ENCODE measurements at places on chromosomes 3 and 15.
A peak's percentile ranks its signal among the peaks of the same experiment; 100 is the strongest.

DNA sequence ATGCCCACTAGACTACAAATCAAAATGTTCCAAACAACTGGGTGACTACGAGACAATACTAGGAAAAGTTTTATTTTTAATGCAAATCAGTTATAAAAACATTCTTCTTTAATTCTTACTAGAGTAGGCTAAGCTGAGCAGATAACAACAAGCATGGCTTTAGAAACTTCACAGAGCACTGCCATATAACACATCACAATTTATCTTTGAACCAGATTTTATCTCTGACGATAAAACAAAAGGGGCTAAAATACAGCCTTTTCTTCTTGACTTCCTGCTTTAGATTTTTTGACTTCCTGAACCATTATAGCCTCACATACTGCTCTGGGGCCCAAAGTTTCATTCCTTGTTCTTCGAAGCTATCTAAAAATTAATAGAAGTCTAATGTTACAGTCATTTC lies 25.9 kb downstream of the TBC1D2B start:
- DNase-seq = no peak

DNA sequence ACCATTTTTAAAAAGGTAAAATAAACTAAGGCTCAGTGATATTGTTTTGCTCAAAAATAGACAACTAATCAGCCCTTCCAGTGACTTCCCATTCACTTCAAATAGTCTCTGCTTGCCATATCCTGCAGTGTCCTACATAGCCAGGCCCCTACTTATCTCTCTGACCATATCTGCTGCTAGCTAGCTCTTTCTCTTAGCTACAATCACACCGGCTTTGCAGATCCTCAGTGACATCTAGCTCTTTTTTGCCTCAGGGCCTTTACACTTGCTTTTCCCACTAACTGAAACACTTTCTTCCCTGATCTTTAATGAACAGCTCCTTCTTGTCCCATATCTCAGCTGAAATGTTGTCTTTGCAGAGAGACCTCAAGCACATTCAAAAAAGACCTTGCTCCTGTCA lies 161.3 kb downstream of the IL5RA start:
- no peak for DNase-seq

- no peak for DNase-seq
These were observed 144.9 kb downstream of the EDEM1 start for GRCh38 chr3:5332270-5332956.

DNA sequence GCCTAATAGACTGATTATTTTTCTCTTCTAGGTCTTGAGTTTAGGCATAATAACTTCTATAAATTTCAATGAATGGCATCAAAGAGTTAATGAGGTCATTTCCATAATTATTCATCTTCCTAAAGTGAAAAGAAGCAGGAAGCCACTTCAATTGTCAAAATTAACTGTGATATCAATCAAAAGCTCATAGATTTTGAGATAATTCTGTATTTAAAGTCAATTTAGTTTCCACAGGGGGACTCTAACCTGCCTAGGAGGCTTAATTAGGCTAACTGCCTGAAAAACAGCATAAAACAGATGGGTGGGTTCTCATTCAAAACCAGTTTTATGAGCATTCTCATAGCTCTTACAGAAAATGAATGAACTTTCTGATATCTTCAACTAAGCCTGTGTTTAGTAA lies 177.8 kb downstream of the OTOL1 start:
- no peak for DNase-seq

- DNase-seq = no peak
These were observed 440.6 kb downstream of the MCTP2 start for GRCh38 chr15:94671858-94672532.

- DNase-seq = no peak
These were observed 11.1 kb downstream of the IGF2BP2 start for GRCh38 chr3:185813691-185814215.

- peak; percentile 68 for DNase-seq
These were observed 6.0 kb upstream of the SLC28A1 start for GRCh38 chr15:84878504-84878903.

DNA sequence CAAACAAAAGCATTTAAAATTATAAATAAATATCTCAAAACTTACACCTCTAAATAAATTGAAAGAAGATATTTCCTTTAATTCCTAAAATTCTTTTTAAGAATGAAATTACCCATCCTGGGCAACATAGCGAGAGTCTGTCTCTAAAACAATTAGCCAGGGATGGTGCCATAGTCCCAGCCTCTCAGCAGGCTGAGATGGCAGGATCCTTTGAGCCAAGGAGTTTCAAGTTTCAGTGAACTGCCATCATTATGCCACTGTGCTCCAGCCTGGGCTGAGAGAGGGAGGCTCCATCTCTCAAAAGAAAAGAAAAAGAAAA lies 25.4 kb downstream of the AADAC start:
- no peak for DNase-seq

DNA sequence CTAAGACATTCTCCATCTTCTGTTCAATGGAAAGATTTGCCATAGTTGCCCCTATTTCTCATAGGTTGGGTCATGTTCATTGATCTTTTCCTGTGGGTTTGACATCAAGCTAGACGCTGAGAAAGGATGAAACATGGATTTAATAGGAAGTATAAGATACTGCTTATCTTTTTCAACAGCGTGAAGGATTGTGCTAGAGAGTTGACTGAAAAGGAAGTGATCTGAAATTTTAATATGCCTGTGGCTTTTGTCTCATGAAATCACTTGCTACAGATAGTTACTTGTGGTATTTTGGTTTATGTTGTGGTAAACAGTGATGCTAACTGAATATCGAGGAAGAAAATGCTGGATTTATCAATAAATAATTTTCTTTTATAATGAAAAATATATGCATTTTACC lies 442.9 kb downstream of the EDEM1 start:
- no peak for DNase-seq

DNA sequence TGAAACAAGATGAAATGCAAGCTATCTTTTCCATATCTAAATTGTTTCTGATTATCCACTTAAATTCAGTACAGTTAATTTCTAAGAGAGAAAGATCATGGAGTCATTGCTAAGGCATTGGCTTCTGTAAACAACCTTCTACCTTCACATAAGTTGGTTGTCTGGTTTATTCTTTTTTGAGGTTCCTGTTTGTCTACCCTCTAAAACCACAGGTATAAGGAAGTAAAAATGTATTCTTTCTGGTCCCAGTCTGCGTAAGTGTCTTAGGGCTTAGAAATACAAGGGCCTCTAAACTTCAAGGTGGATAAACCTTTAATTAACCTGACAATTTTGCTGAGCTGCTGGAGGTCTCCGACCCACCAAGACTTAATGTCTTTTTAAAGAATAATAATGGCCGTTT lies 3.6 kb upstream of the ATOSA start:
- no peak for DNase-seq

DNA sequence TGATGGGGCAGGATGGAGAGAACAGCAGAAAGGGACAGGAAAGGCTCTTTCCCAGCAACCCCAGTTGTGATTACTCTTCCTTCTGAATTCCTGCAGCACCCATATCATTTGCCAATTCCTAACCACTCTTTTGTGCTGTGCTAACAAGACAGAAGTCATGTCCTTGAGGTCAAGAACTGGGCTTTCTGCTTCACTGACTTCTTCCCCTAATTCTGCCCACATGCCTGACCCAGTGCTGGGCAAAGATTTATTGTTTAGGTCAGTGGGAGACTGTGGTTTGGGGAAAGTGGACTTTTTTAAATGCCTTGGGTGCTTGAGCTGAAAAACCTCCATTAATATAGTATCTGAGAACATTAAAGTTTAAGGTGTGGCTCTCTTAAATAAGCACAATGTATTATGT lies 4.2 kb upstream of the EFCAB12 start:
- DNase-seq = no peak

DNA sequence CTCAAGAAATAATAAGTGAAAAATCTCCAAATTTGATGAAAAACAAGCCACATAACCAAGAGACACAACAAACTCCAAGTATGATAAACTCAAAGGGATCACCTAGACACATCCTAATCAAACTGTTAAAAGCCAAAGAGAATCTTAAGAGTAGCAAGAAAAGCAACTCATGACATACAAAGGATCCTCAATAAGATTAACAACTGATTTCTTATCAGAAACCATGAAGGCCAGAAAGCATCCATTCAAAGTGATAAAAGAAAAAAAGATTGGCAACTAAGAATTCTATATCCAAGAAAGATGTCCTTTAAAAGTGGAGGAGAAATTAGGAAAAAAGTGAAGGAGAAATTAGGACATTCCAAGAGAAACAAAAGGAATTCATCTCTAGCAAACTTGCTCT lies 23.5 kb downstream of the CHSY1 start:
- DNase-seq = no peak

GRCh38 chr3:43207628-43208085 lies 78.7 kb upstream of the SNRK start:
- DNase-seq = no peak

DNA sequence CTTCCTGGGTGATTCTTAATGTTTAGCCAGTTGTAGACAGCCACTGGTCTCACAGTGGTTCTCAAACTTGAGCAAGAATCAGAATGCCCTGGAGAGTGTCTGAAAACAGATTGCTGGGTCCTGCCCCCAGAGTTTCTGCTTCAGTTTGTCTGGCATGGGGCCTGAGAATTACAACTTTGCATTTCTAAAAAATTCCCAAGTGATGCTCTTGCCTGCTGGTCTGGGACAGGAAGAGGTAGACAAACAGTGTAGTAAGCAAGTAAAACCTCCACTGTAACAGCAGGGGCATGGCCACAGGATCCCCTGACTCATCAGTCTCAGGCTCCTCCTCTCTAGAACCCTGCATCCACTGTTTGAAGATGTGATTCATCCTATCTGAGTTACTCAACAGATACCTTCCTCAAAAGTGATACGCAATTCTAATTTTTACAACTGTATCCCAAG lies 36.5 kb downstream of the DZIP1L start:
- no peak for DNase-seq

DNA sequence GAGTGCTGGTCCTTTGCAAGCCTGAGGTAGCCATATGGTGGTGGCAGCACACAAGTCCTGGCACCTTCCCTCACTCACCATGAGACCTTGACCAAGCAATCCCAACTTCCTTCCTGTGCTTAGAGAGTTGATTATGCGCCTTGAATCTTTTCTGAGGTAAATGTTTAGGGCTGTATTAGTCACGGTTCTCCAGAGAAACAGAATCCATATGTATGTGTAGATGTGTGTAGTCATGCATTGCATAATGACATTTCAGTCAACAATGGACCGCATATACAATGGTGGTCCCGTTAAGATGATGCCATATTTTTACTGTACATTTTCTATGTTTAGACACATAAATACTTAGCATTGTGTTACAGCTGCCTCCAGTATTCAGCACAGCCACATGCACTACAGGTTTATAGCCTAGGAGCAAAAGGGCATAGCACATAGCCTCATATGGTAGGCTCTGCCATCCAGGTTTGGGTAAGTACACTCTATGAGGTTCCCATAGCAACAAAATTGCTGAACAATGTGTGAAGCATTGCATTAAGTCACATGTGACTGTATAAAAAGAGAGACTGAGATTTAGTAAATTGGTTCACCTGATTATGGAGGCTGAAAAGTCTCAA lies 20.2 kb upstream of the NUP210 start:
- DNase-seq = no peak

- peak; percentile 28 for DNase-seq
These were observed 12.1 kb upstream of the LOXL1 start for GRCh38 chr15:73914145-73914544.

DNA sequence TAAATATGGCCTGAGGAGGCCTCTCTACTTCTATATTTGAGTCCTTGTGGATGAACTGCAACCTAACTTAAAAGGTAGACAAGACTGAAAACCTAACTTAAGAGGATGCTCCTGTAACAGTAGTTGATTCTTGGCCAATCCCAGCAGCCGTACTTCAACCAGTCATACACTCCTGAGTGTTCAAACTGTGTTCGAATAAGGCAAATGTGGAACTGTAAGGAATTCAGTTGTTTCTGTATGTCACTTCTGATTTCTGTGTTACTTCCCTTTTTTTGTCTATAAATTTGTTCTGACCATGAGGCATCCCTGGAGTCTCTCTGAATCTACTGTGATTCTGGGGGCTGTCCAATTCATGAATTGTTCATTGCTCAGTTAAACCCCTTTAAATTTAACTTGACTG lies 20.5 kb downstream of the GALK2 start:
- DNase-seq = no peak
